ENCODE measurements at places on chromosomes 13 and 19. TPM values are rescaled to one million over a fixed set of nuclear protein-coding genes. Genes with fewer than 3 reads are reported as not detected.
A peak's percentile ranks its signal among the peaks of the same experiment; 100 is the strongest.

PRSS57 gene
- total RNA-seq: not detected

SIGLEC7 gene
- not detected for total RNA-seq

ZNF493 gene
- 8.9 TPM for total RNA-seq

OVOL3 gene
- total RNA-seq: not detected

DNA sequence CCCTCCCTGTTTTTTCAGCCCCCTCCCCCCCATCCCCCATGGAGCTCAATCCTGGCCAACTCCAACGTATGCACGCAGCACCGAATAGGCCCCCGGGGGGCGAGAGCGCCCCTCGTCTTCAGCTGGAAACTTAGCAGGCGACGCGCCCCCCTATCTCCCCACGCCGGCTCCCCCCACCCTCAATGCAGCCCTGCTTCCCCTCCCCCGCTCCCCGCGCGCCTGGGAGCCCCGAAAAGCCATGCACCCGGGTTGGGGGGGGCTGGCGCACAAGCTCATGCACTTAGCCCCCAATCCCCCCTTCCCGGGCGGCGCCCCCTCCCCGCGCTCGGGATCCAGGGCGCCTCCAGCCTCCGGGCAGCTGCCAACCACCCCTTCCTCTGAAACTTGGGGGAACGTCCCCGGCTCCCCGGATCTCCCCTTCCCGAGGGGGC lies 508 bp downstream of the ZBTB7A start:
- H3K27ac ChIP-seq: peak overlapping the region; percentile 73
- H3K36me3 ChIP-seq: peaks cover 51% of the 10 kb centered on the region
- no peak for DNase-seq
- H3K27me3 ChIP-seq: no peaks in the 10 kb centered on the region
- no peaks in the 10 kb centered on the region for H3K4me1 ChIP-seq

DNA sequence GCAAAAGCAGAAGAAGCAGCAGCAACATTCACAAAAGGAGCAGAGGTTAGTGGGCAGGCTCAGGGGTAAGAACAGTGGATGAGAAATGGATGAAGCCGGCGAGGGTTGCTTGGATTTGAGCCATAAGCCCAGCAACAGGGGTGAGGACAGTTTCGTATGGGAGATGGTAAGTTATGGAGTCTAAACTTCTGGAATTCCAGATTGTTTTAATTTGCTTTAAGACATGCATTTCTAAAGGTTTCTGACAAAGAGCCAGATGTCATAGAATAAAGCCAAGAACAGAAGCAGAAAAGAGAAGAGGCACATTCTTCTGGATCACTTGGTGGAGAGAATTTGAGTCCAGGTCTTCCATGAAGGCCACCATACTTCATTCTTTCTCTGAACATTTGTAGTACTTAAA lies 76.6 kb downstream of the TNFSF11 start:
- DNase-seq: no peak
- peaks cover 44% of the 10 kb centered on the region for H3K27me3 ChIP-seq
- no peaks in the 10 kb centered on the region for H3K4me1 ChIP-seq
- no peak overlapping the region for H3K4me3 ChIP-seq

GRCh38 chr19:41323023-41323422 lies 13.1 kb downstream of the CCDC97 start:
- peak overlapping the region; percentile 11 for H3K27ac ChIP-seq
- DNase-seq: no peak
- no peaks in the 10 kb centered on the region for H3K27me3 ChIP-seq
- H3K4me1 ChIP-seq: peaks cover 50% of the 10 kb centered on the region

DNA sequence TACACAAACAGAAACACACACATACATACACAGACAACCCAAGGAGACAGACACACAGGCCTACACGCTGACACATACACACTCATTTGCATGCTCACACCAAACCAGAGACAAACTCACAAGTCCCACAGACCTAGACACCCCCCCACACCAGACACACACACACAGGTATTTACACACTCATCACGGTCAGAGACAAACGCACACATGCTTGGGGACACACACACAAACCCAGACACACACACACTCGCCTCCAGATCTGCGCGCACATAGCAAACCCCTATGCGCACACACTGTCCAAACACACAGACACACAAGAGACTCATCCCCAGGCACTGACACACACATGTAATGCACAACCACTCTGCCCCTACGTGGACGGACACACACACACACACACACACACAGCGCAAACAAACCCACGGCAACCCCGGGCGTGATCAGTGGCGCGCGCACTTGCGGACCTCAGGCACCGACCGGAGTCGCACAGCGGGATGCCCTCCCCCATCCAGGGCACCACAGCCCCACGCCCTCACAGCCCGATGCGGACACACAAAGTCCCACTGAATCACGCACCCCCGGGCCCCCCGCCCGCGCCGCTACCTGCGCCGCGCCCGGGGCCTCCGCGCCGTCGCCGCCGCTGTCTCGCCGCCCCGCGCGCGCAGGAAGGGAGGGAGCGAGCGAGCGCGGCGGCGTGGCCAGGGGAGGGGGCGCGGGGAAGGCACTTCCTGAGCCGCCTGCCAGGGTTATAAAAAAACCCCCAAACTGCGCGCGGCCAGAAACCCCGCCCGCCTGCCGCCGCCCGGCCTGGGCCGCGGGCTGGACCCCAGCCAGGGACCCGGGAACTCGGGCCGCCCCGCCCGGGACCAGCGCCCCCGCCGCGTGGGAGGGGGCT lies at the start of gene ADAMTS10:
Gene ADAMTS10 (minus strand): TSS at position 675 of the 895 bp plus-strand sequence. CDS start 5,005 bp downstream, outside the sequence.
- peaks cover 5% of the 10 kb centered on the region for H3K36me3 ChIP-seq
- DNase-seq: no peak
- H3K4me3 ChIP-seq: peak within 1 kb of the TSS; percentile 53
- no peak within 1 kb of the TSS for H3K27ac ChIP-seq
- peaks cover 53% of the 10 kb centered on the region for H3K27me3 ChIP-seq
- peaks cover 11% of the 10 kb centered on the region for H3K4me1 ChIP-seq

GRCh38 chr19:10005632-10006334 lies 4.5 kb downstream of the COL5A3 start:
- H3K4me3 ChIP-seq: no peak overlapping the region
- peaks cover 10% of the 10 kb centered on the region for H3K36me3 ChIP-seq
- DNase-seq: no peak
- H3K27ac ChIP-seq: no peak overlapping the region

DNA sequence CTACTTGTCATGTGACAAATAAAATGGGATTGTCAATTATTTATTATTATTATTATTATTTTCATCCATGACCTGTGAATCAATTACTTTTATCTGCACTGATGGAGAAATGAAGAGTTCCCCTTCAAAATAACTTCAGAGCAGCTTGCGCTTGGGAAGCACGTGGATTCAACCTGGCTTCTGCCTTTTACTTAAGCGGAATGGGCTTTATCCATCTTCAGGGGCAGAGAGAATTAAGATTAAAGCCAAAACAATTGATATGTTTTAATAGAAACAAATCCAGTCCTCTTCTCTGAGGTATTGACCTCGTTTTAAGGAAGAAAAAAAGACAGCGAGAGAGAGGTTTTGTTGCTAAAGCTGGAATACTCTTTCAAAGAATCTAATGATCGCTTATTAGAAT lies 876 bp downstream of the SACS start:
- peaks cover 6% of the 10 kb centered on the region for H3K36me3 ChIP-seq
- H3K4me3 ChIP-seq: peak overlapping the region; percentile 80
- no peak for DNase-seq
- peaks cover 6% of the 10 kb centered on the region for H3K4me1 ChIP-seq

DNA sequence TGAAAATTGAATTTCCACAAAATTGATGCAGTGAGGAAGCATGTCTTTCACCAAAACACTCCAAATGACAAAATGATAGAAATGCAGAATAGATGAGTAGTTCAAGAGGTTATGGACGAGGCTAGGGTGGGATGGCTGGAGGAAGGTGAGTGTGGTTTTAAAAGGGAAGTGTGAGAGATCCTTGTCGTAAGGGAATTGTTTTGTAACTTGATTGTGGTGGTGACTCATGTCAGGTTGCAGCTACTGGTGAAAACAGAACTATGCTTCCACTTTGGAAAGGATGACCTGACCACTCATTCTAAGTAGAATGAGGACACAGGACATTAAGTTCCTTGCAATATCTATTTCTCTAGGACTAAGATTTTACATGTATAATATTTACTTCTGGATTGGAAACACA lies 345.7 kb downstream of the MTUS2 start:
- no peak for DNase-seq
- no peaks in the 10 kb centered on the region for H3K27me3 ChIP-seq
- no peak overlapping the region for H3K4me3 ChIP-seq
- H3K4me1 ChIP-seq: no peaks in the 10 kb centered on the region

DNA sequence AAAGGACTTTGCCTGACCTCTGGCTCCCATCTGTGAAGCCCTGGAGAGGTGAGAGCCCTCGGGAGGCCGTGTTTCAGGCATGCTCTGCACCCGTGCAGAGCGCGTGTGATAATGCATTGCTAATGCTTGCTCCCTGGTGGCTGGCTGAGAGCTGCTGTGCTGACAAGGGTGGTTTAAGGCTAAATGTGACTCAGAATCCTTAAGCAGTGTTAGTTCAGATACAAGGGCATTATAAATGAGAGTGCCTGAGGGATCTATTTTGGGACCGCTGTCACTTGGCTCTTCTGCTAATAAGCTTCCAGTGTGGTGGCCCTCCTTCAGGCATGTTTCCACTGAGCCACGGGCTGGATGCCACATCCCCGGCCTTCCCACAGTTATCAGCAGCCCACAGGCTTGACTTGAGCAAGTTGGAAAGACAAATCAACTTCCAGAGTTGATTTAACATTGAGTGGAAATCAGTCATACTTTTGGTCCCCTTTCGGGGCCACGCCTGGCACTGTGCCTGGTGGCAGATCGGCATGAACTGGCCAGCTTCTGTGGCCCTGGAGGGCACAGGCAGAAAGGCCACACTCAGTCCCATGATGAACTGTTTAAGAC lies 17.0 kb downstream of the ALOX5AP start:
- peaks cover 7% of the 10 kb centered on the region for H3K27me3 ChIP-seq
- DNase-seq: no peak
- no peaks in the 10 kb centered on the region for H3K36me3 ChIP-seq
- no peaks in the 10 kb centered on the region for H3K4me1 ChIP-seq
- no peak overlapping the region for H3K4me3 ChIP-seq

DNA sequence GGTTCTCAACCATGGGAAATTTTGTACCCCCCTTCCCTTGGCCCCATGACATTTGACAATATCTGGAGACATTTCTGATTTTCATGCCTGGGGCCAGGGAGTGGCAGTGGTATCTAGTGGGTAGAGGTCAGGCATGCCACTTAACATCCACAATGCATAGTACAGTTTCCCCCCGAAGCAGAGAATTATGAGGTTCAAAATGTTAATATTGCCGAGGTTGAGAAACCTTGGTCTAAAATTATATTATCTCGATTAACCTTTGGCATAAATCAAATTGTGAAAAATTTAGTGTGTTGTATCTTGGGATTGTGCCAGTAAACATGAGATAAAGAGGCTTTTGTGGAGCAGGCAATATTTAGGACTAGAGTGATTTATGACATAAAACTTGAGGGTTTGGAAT lies 147.9 kb downstream of the LMO7 start:
- no peaks in the 10 kb centered on the region for H3K27me3 ChIP-seq
- peaks cover 10% of the 10 kb centered on the region for H3K36me3 ChIP-seq
- no peak for DNase-seq
- peaks cover 15% of the 10 kb centered on the region for H3K4me1 ChIP-seq

GRCh38 chr19:4172861-4173473 lies 9.4 kb downstream of the SIRT6 start:
- DNase-seq: peak; percentile 71
- H3K27ac ChIP-seq: no peak overlapping the region
- H3K27me3 ChIP-seq: peaks cover 50% of the 10 kb centered on the region
- no peak overlapping the region for H3K4me3 ChIP-seq
- no peaks in the 10 kb centered on the region for H3K4me1 ChIP-seq
- peaks cover 5% of the 10 kb centered on the region for H3K36me3 ChIP-seq

DNA sequence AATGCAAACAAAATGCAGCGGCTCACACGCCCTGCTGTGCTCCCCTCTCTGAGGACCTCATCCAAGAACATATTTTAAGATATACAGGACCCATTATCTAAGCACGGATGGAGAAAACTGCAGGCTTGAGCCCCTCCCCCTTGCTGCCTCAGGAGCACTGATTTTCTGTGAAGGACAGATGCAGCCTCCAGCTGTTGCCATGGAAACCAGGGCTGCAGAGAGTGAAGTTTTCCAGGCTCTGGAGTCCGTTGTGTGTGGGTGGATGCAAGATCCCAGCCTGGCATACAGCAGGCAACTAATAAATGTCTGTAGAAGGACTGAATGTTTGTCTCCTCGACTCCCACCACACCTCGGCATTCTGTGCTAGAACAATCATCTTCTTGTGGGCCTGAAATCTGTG lies 105.6 kb upstream of the PEG3 start:
- peaks cover 12% of the 10 kb centered on the region for H3K36me3 ChIP-seq
- no peak for DNase-seq
- H3K4me1 ChIP-seq: no peaks in the 10 kb centered on the region
- H3K27ac ChIP-seq: no peak overlapping the region

DNA sequence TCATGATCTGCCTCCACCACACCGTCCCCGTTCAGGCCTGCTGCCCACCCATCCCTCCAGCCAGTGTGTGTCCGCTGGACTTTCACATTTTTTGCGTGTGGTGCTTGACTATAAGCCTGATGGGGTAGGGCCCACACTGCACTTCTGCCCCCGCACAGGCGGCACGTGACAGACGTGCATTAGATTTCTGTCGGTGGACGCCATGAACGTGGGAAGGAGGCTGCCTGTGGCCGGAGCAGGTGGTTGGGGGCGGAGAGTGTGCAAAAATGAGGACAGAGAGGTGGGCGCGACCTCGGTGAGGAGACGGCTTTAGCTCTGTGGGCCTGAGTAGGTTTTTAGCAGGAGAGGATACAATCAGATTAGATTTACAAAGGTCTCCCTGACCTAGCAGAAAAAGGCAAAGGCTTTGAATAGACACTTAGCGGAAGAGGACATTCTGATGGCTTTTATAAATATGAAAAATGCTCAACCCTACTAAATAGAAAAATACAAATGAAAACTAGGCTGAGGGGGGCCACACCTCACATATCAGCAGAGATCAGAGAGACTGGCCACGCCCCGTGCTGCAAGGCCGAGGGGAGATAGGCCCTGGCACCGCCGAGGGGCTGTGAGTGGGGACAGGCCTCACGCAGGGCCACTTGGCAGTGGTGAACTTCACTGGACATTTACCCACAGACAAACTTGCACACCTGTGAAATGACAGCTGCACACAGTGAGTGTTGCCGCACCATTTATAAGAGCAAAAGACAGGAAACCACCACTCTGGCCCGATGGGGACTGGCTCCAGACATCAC lies 25.4 kb downstream of the PAK4 start:
- peaks cover 29% of the 10 kb centered on the region for H3K36me3 ChIP-seq
- H3K4me1 ChIP-seq: peaks cover 33% of the 10 kb centered on the region
- no peaks in the 10 kb centered on the region for H3K27me3 ChIP-seq
- H3K27ac ChIP-seq: peak overlapping the region; percentile 15
- DNase-seq: no peak
- H3K4me3 ChIP-seq: no peak overlapping the region

DNA sequence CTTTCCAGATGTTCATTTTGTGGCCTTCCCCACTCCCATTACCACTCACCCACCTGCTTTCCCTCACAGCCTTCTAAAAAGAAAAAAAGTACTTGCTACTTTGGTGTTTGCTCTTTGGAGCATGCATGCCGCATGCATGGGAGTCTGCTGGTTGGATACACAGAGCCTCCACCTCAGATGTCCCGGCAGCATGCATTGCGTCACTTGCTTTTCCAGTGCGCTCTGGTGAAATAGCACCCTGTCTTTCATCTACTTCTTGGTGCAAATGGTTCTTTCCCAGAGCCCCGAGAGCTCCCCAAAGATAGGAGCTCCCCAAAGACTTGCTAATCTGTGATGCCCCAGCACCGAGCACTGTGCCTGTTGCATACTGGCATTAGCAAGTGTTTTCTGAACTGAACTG lies 333.2 kb upstream of the ZNF507 start:
- DNase-seq: no peak
- no peak overlapping the region for H3K27ac ChIP-seq
- H3K36me3 ChIP-seq: no peaks in the 10 kb centered on the region
- H3K27me3 ChIP-seq: no peaks in the 10 kb centered on the region
- no peaks in the 10 kb centered on the region for H3K4me1 ChIP-seq
